ENCODE measurements at places on chromosomes 7 and 10.

DNA sequence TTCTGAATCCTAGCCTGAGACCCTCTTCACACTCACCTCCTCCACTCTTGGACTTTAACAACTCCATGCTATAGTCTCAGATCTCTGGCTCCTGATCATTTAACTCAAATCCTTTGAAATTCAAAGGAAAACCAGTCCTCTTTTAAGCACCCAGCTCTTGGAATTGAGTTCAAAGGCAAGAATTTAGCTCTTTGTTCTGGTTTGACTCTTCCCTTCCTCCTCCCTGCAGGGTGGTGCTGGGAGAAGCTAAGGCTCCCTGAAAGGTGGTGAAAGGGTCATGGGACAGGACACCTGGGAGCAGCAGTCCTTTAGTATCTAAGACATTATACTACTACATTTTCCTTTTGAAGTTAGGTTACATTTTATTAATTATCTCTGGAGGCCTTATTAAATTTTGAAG is 259.4 kb downstream of the CCSER2 start:
- no peak for DNase-seq

DNA sequence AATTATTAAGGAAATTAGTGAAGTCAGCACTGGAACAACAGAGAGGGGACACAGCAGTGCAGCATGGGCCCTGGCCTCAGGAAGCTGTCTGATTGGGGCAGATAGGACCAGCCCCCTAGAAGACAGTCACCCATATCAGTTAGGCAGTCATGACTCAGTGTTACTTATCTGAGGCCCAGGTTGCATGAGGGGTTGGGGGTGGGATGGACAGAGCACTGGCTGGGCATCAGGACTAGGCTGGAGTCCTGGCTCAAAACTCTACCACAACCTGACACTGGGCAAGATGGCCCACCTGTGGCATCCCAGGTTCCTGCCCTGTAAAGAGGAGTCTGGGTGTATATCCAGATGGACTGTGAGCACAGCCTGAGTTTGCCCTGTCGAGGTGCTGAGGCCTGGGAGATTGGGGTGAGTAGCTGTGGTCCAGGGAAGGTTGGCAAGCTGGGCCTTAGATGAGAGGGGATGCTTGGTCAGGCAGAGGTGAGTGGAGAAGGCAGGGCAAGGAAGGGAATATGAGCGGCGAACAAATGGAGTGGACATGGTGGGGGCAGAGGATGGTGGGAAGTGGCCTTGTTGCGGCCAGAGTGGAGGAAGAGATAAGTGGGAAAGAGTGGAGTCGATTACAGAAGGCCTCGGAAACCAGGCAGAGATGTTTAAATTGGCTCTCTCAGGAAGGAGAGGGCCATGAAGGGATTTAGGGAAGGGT is 37.5 kb downstream of the HK1 start:
- DNase-seq, result no peak

DNA sequence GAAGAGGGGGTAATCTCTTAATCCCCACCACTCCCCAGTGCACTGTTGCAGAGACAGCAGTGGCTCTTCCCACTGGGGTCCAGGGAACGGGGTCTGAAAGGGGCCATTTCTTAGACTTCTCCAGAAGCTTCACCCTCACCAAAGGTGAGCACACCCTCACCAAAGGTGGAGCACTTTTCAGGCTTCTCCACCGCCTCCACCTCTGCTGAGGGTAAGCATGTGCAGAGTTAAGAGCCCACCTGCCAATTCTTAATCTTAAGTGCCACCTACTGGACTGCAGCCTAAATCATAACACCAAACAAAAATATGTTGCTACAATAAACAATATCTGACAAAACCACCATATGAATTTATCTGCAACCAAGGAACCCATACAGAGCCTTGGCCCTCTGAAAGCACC is 27.0 kb downstream of the SNX13 start:
- DNase-seq, result no peak

GRCh38 chr10:5486853-5487235 is 12.5 kb downstream of the CALML5 start:
- no peak for DNase-seq

Measured in brain pericyte (primary cell).